Stimulated activated CD4-positive, alpha-beta T cell treated with anti-CD3 and anti-CD28 coated beads, Interleukin-1b, Interleukin-23, amount 100 ng/mL, for 1 hour (primary cell): ENCODE measurements at places on chromosomes 4 and X.

DNA sequence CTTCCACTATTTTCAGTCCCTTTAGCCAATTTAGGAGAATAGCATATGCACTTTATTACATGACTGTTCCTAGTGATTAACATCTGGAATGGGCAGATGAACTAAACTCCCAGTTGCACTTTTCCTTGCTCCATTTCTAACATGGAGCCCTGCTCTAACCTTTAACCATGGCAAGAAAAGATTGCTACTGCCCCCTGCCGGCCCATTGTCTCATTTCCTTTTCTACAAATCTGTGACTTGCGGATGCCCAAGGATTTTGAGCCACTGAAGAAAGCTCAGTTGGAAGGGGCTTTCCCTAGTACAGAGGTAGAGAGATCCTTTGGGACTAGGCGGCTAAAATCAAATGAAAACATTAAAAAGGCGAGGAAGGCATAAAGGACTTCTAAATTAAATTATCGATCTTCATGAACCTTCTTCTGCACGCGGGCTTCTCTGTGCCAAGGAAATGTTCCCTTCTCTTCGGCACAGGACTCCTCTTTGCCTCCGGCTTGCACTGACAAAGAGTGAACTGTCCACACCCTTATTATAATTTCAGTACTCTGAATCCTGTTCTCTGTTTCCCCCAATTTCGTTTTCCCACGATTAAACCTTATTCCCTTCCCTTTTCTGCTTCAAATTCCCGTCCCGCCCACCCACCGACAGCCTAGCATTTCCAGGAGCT, 577 bp upstream of the GLRA2 start:
- DNase-seq, result peak; percentile 14

- no peak for DNase-seq
Measured at GRCh38 chrX:31969714-31970113, 897.9 kb upstream of the FTHL17 start.

DNA sequence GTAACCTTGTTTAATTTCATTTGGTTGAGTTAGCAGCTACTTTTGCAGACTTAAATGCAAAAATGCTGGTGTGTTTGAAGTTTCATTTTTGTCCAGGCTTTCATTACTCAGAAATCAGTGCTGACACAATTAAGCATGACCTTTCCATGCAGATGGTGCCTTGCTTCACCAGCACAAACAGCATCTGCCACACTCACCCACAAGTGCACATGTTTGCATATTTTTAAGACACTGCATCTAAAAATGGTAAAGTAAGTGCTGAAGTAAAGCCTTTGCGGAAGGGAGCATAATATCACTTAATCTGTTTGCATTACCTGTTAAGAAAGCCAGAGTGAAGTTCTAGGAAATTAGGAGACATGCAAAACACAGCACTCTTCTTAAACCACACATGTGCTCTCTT, 7.3 kb upstream of the DAPP1 start:
- no peak for DNase-seq

DNA sequence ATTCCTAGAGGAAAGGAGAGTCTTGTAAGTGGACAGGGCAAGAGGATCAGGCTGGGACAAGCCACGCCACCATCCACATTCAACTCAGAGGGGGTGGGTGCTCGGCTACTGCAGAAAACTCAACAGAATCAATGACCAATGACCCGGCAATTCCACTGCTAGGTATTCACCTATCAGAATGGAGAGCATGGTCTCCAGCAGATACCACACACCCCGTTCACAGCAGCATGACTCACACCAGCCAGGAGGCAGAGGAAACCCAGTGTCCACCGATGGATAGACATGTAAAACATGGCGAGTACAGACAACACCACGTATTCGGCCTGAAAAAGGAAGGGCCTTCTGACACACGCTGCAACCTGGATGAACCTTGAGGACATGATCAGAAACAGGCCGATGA, 175.9 kb downstream of the AFAP1 start:
- no peak for DNase-seq

DNA sequence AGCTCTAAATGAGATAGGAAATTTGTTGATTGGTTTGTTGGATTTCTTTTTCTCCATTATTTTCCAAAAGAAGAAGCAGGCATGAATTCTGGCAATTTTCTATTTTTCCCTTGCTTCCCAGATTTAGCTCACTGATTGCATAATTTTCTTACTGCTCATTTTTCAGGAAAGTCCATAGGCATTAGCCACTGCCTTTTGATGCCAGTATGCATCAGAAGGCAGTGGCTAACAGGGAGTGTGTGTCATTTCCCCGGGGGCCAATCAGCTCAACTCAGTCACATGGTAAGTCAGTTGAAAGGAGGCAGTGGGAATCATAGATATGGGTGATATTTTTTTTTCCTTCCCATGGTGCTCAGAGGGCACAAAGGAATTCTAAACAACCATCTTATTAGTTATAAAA, 156.7 kb downstream of the TRIML1 start:
- no peak for DNase-seq

GRCh38 chr4:18067031-18067430, 45.5 kb upstream of the LCORL start:
- DNase-seq, result no peak

DNA sequence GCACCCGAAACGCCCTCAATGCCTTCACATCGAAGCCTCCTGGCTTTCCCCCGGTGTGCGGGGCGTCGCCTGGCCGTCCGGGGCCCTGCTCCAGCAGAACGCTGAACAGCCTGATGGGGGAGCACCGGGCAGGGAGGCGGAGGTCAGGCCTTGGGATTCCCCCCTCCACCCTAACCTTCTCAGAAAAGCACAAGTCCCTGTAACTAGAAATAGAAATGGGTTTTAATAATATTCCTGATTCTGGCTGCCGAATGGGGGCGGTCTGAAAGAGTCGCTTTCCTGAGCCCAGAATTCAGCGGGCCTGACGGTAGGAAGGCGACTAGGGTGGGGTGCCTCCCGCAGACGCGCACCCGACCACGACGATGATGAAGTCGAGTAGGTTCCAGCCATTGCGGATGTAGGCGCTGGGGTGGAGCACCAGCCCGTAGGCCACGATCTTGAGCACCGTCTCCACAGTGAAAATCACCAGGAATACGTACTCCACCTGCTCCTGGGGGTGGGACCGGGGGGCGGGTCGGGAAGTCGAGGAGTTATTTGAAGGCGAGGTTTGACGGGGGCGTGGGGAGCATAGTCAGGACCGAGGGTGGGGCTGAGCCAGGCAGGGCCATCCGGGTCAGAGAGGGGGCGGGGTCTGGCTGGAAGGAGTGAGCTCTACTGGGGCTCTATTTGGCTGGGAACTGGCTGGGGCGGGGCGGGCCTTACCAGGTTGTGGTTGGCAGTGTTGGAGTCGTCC, 2.5 kb downstream of the CACNA1F start:
- DNase-seq, result peak; percentile 1

DNA sequence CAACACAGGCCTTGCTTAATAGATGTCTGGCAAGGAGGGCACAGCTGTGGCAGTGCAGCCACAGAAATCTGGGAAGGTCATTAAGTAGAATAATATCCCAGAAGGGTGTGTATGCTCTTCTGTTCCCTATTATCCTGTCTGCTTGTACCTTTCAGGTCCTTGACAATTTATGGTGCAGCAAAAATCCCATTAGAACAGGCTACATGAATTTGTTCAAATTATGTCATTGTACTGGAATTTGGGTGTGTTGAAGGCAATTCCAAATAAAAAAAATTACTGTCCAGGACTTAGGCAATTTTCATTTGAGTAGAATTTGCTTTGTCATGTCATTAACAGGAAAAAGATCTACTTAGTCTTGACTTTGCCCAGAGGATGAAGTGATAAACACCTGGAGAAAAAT, 192.1 kb downstream of the IDS start:
- no peak for DNase-seq

DNA sequence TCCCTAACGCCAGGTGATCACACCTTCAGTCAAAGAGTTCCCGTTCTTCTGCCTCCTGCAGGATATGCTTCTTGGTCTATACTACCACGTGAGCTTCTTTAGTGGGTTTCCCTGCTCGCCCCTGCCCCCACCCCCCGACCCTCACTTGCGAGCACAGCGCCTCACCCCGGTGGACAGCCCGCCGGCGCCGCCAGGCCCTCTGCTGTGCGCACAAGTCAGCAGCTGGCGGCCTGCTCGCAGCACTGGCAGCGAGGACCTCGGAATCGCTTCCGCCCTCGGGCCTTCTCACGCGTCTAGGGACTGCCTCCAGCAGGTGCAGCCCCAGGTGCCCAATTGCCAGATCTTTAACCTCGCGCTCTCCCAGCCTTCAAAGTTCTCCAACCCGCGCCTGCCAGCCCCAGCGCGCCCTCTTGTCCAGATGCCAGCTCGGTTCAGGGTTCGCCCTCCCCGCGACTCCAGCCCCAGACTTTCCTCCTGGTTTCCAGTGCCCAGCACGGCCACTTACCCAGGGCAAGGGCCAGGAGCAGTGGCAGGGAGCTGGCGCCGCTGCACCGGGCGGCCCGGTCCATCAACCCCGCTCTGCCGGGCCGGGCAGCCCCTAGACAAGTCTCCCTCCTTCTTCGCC, 454 bp downstream of the BTC start:
- no peak for DNase-seq

DNA sequence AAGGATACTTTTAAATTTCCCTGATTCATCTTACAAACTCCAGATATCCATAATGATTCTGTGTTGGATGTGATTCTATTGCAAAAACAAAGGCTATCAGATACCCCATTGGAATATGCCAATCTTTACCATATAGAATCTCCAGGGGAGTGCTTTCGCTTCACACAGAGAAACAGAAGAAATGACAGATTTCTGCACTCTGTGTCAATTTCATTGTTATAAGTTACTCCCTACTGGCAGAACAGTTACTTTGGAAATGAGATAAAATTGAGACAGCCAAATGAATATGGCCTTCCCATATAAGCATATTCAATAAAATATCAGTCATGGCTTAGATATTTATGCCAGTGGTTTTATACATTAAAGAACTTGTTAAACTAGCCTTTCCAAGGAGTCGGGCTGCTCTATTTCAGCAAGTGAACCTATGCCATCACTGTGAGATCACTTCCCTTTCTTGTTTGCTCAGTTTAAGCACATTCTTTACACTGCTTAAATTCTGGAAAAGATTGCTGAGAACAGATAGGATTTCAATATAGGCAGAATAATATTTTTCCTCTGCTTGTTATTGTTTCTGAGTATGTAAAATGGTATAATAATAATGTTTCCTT, 127.5 kb upstream of the ANXA10 start:
- DNase-seq, result no peak

DNA sequence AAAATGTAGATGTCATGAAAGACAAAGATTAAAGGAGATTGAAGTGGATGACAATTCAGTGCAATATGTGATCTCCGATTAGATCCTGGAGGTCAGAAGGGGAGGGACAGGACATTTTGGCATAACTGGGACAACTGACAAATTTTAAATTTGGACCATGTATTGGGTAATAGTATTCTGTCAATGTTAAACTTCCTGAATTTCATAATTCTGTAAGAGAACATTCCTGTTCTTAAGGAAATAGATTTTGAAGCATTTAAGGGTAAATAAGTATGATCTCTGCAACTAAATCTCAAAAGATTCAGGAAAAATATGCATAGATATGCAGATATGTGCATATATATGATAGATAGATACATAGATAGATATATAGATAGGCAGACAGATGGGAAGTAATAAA, 11.0 kb downstream of the ODAPH start:
- DNase-seq, result no peak

- DNase-seq, result no peak
Measured at GRCh38 chr4:183299464-183299863, 20.6 kb downstream of the CLDN22 start.

DNA sequence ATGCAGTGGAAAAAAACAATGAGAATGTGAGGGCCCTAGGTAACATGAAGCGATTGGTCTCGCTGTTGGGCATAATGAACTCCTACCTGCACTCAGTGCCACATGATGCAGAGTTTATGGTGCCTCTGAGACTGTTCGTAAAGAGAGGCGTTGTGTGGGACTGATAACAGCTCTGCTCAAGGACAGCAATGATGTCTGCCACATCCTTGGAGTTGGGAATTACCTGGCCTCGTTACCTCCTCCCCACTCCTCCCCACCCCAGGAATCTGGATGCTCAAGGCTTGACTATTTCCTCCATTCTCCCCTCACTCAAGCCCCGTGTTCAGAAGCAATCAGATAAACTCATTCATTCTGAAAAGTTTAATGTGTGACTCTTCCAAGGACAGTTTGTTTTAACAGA, 148.0 kb upstream of the JADE1 start:
- no peak for DNase-seq

DNA sequence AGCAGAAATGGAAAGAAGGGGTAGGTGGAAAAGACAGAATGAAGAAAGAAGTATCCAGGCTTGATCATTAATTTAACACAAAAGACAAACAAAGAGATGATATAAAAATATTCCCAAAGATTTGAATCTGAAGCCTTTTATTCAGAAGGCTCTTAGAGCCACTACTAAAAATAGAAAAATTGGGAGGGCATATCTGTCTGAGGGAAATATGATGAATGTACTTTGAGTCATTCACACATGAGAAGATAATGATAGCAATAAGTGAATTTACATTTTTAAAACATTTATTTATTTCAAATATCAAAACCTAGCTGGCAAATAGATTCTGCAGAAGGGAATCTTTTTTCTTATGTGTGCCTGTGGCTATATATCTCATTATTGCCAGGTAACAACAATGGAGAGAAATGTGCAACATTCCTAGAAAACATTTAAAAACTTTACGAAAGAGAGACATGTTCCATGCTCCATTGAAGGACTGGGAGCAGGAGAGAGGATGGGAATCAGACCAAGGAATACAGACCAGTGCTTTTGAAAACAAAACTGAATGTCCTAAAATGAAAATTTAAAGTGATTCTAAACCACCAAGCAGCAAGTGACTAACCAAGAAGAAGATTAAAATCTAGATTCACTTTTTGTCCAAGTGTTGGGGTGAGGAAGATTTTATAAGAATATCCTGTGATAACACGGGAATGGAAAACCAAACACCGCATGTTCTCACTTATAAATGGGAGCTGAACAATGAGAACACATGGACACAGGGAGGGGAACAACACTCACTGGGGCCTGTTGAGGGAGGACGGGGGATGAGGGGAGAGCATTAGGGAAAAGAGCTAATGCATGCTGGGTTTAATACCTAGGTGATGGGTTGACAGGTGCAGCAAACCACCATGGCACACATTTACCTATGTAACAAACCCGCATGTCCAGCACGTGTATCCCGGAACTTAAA, 41.2 kb downstream of the ANXA5 start:
- DNase-seq, result no peak

DNA sequence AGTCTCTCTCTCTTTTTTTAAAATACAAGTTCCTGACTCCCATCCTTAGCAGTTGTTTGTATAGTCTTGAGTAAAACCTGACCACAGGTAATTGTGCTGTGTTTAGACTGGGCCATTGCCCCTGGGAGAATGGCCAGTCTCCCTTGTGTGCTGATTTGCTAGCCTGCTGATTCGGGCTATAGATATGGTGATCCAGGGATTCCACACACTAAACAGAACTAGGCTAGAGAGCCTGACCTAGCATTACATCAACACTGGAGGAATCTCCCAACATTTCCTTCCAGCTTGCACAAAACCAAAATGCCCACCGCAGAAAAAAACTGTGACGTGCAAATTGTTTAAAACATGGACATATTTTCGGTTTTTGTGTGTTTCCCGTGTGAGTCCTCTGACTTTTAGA, 5.1 kb downstream of the UPRT start:
- no peak for DNase-seq

GRCh38 chrX:78104447-78105176, 564 bp downstream of the PGK1 start:
- DNase-seq, result no peak

- no peak for DNase-seq
Measured at GRCh38 chr4:151792995-151793394, 32.2 kb upstream of the GATB start.

- DNase-seq, result no peak
Measured at GRCh38 chrX:115583496-115584004, 22.6 kb downstream of the PLS3 start.

- DNase-seq, result no peak
Measured at GRCh38 chrX:68084765-68085164, 348.5 kb downstream of the OPHN1 start.

- no peak for DNase-seq
Measured at GRCh38 chr4:71009086-71009485, 15.6 kb downstream of the DCK start.
